Endothelial cell of umbilical vein (primary cell): ENCODE measurements at places on chromosomes 2 and 18.

- H3K27me3 ChIP-seq = no peaks in the 10 kb centered on the region
- H3K4me1 ChIP-seq = peaks cover 9% of the 10 kb centered on the region
- no peak overlapping the region for H3K4me3 ChIP-seq
- no peaks in the 10 kb centered on the region for H3K36me3 ChIP-seq
- no peak for DNase-seq
Observed at GRCh38 chr2:102025583-102026267, 34.0 kb downstream of the IL1R2 start.

DNA sequence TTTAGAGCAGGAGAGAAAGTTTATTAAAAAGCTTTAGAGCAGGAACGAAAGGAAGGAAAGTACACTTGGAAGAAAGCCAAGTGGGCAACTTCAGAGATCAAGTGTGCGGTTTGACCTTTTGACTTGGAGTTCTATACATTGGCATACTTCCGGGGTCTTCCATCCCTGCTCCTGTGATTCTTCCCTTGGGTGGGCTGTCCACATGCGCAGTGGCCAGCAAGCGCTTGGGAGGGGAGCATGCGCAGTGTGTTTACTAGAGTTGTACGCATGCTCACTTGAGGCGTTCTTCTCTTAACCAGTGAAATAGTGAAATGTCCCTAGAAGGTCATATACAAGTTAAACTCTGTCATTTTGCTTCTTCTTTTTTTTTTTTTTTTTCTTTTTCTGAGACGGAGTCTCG lies 56.9 kb upstream of the ZNF532 start:
- H3K27me3 ChIP-seq = no peaks in the 10 kb centered on the region
- H3K4me3 ChIP-seq = no peak overlapping the region
- no peaks in the 10 kb centered on the region for H3K4me1 ChIP-seq
- no peak for DNase-seq

DNA sequence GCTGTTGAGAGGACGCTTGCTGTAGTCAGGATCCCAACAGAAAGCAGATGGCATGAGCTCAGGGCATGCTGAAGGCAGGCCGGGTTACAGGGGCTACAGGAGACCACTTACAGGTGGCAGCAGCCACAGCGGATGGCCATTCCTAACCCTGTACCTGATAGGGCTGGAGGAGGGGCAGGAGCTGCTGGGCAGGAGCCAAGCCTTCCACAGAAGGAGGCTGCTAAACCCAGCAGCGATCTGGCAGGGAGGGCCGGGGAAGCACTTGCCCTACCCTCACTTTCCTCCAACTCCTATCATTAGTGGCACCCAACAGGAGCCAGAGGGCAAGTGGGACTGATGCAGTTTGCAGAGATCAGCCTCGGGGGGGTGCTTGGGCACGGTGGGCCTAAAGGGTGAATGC lies 2.0 kb downstream of the ASB18 start:
- H3K36me3 ChIP-seq = no peaks in the 10 kb centered on the region
- DNase-seq = no peak

DNA sequence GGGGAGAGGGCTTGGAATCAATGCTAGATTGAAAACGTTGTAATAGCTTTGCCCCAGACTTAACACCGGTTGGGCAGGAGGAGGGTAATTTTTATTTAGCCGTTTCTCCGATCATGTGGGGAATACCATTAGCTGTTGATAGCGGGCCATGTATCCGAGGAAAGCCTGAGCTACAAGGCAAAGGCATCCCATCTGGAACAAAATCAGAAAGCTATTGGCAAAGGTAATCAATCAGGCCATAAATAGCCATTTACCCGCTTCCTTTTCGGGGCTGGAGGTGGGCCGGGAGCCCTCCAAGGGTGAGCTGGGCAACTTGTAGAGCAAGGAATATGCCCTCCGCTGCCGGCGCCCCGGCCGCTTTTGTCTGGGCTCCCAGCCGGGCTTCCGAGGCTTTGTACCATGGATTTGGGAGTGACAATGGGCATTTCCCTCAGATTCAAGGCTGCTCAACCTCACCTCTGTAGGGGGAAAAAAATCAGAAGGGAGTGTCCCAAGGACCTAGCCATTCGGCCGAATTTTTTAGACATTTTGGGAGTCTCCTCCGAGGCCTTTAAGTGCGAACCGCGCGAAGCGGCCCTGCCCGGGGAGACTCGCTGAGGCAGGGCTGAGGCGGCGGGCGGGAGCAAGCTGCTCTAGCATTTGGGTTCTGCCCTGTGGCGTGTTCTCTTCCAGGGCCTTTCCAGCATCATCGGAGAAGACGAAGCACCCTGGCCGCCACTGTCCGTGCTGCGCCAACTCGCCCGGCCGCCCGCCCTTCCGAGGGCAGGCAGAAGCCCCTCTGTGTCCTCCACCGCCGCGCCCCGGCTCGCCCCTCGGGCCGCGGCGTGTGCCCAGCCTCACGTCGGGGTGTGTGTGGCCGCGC lies 1.1 kb upstream of the HOXD9 start:
- peaks cover 15% of the 10 kb centered on the region for H3K4me1 ChIP-seq
- peaks cover 62% of the 10 kb centered on the region for H3K27me3 ChIP-seq
- no peak overlapping the region for H3K27ac ChIP-seq
- DNase-seq = no peak
- H3K36me3 ChIP-seq = no peaks in the 10 kb centered on the region
- no peak overlapping the region for H3K4me3 ChIP-seq

- H3K36me3 ChIP-seq = no peaks in the 10 kb centered on the region
- no peaks in the 10 kb centered on the region for H3K27me3 ChIP-seq
- DNase-seq = no peak
- H3K4me1 ChIP-seq = no peaks in the 10 kb centered on the region
- no peak overlapping the region for H3K4me3 ChIP-seq
- no peak overlapping the region for H3K27ac ChIP-seq
Observed at GRCh38 chr2:126876631-126877030, 22.1 kb upstream of the TEX51 start.

GRCh38 chr2:120546048-120546864 lies 189.4 kb upstream of the GLI2 start:
- H3K27ac ChIP-seq = no peak overlapping the region
- DNase-seq = no peak
- H3K36me3 ChIP-seq = no peaks in the 10 kb centered on the region
- peaks cover 29% of the 10 kb centered on the region for H3K27me3 ChIP-seq
- no peak overlapping the region for H3K4me3 ChIP-seq

- no peak overlapping the region for H3K4me3 ChIP-seq
- H3K27me3 ChIP-seq = peaks cover 4% of the 10 kb centered on the region
- no peak overlapping the region for H3K27ac ChIP-seq
Observed at GRCh38 chr18:36770315-36770946, 58.4 kb downstream of the TPGS2 start.

- no peak overlapping the region for H3K4me3 ChIP-seq
- peaks cover 2% of the 10 kb centered on the region for H3K27me3 ChIP-seq
- peaks cover 3% of the 10 kb centered on the region for H3K4me1 ChIP-seq
- no peak for DNase-seq
- H3K36me3 ChIP-seq = no peaks in the 10 kb centered on the region
Observed at GRCh38 chr18:23995180-23995579, 19.4 kb upstream of the TTC39C start.

GRCh38 chr2:83172841-83173240 lies 1286.2 kb downstream of the SUCLG1 start:
- DNase-seq = no peak
- H3K27me3 ChIP-seq = no peaks in the 10 kb centered on the region
- no peak overlapping the region for H3K4me3 ChIP-seq

DNA sequence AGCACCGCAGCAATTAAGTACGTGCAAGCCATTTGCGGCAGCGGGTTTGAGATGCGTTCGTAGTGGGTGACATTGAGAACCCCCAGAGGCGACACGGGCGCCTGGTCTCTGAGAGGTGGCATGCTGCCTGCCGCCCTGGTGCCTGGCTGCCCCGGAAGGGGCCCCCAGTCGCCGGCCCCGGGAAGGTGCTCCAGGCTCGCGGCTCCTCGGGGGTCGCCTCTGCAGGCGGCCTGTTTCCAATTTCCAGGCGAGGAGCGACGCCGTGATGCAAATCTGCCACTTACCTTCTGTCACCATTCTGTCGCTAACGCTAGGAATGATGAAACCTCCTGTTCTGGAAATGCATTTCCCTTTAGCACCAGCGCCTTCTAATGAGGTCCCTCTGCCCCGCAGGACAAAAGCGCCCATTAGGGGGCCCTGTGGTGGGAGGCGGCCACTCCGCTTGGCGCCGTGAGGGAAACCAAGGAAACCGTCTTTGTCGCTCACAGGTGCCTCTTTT lies 13.0 kb downstream of the KIF5C start:
- no peaks in the 10 kb centered on the region for H3K4me1 ChIP-seq
- H3K4me3 ChIP-seq = no peak overlapping the region
- H3K36me3 ChIP-seq = no peaks in the 10 kb centered on the region
- DNase-seq = no peak
- H3K27ac ChIP-seq = no peak overlapping the region

DNA sequence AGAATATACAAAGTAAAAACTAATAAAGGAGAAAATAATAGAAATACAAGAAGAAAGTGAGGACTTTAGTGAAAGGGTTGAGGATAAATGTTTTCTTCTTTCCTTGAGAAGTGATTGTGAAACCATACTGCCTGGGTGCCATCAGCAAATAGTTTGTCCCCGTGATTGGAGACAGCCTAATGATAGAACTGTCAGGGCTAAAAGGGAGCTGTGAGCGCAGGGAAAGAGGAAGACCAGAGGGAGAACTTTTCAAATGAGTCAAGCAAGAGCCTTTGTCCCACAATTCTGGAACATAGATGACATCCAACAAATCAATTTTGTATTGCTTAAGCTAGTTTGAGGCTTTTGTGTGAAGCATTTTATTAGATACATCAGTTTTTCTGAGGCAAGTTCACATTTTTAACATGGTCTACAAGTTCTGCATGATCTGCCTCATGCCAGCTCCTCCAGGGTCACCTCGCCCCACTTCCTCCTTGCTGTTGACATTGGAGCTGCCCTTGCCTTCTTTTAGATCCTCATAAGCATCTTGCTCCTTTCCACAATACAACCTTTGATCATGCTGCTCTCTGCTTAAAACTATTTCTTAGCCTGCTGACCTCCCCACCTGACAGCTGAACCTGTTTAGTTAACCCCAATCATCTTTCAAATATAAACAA lies 213.4 kb upstream of the REG3G start:
- H3K4me3 ChIP-seq = no peak overlapping the region
- no peak for DNase-seq
- no peaks in the 10 kb centered on the region for H3K4me1 ChIP-seq
- no peaks in the 10 kb centered on the region for H3K36me3 ChIP-seq
- H3K27ac ChIP-seq = no peak overlapping the region
- H3K27me3 ChIP-seq = no peaks in the 10 kb centered on the region

DNA sequence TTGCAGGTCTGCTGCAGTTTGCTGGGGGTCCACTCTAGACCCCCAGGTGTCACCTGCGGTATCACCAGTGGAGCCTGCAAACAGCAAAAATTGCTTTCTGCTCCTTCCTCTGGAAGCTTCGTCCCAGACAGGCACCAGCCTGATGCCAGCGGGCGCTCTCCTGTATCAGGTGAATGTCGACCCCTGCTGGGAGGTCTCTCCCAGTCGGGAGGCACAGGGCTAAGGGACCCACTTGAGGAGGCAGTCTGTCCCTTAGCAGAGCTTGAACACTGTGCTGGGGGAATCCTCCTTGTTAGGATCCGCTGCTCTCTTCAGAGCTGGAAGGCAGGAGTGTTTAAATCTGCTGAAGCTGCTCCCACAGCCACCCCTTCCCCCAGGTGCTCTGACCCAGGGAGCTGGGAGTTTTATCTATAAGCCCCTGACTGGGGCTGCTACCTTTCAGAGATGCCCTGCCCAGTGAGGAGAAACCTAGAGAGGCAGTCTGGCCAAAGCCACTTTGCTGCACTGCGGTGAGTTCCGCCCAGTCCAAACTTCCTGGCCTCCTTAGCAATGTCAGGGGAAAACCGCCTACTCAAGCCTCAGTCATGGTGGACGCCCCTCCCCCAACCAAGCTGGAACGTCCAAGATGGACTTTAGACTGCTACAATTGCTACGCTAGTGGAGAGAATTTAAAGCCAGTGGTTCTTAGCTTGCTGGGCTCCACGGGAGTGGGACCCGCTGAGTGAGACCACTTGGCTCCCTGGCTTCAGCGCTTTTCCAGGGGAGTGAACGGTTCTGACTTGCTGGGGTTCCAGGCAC lies 652.5 kb downstream of the KCNJ3 start:
- H3K27ac ChIP-seq = no peak overlapping the region
- DNase-seq = no peak
- no peaks in the 10 kb centered on the region for H3K27me3 ChIP-seq
- no peaks in the 10 kb centered on the region for H3K36me3 ChIP-seq
- H3K4me1 ChIP-seq = no peaks in the 10 kb centered on the region
